ENCODE measurements at places on chromosomes 1 and 21.

DNA sequence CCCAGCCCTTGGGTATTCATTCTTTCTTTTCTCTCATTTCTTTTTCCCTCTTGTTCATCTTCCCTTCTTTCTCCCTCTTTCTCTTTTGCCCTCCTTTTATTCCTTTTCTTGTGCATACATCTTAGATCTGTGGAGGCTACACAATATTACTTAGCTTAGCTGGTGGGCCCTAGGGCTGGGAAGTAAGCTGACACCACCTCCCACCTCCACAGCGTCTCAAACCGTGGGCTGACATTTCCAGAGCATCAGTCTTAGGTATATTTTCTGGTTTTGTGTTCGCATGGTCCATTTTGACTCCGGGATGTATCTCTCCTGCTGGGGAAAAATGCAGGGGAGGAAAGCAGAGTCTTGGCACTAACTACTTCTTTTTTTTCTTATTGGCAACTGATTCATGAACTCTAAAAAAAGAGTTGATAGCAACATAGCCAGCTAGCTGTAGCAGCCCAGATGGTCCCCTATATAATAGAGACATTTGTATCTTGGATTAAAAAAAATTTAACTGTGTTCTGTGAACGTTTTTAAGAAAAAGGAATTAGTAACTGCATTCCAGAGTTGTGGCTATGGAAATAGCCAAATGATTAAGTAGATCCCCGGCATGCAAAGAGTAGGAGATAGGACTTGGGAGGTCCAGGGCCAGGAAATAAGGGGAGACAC, 15.5 kb downstream of the CNIH3 start:
- no peak for DNase-seq

DNA sequence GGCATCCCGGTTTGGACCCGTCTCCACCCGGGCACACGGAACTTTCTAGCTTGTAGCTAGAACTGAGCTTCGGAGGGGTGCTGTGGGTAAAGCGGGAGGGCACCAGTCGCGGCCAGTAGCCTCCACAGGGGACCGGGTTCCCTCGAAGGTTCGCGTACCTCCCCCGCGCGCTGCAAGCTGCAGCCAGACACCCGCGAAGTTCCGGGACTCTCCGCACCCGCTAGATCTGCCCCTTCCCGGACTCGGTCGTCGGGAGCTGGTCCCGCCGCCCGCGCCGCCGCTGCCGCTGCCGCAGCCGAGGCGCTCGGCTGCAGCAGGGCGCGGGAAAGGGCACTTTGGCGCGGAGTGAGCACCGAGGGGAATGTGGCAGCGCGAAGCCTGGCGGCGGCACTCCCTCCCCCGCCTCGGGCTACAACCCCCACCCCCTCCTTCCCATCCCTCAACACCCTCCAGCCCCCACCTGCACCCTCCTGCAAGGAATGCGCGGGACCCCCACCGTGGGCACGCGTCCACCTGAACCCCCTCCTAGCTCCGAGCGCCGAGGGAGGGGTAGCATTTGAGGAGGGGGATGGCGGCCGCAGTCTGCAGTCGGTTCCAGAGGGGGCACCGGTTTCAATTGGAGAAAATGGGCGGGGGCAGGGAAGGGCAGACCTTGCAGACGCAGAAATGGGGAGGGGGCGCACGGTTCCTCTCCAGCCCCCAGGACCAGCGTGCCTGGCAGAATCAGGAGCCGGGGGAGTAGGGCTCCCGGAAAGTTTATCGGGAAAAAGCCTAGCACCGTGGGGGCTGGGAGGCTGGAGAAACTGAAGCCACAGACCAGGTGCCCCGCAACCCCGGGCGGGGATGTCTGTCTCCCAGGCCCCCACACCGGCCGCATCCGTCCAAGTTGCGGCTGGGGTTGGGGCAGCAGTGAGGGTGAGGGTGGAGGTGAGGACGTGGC, 968 bp downstream of the CSMD2 start:
- no peak for DNase-seq

DNA sequence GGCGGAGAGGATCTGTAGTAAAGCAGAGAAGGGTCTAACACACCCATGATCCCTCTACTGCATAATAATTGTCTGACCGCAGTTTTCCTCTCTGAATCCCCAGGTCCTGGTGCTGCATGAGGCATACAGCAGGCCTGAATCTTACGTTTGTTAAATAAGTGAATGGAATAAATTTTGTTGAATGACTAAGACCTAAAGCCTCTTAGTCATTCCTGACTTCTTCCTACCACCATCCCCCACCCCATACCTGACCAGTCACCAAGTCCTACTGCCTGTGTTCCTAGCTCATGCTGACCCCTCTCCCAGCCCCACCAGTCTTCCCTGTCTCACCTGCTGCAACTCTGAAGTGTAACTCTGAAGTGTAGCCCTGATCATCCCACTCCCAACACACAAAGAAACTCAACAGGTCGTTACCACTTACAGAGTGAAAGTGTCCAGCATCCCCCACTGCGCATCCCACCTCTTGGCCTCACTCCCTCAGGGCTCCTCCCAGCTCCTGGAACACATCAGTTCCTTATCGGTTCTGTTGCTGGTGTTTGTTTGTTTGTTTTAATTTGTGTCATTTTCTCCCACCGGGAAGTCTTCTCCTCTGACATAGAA, 9.7 kb downstream of the GJA5 start:
- DNase-seq = no peak

- DNase-seq = no peak
These were observed 838.2 kb upstream of the B3GALT2 start for GRCh38 chr1:194024659-194025058.

DNA sequence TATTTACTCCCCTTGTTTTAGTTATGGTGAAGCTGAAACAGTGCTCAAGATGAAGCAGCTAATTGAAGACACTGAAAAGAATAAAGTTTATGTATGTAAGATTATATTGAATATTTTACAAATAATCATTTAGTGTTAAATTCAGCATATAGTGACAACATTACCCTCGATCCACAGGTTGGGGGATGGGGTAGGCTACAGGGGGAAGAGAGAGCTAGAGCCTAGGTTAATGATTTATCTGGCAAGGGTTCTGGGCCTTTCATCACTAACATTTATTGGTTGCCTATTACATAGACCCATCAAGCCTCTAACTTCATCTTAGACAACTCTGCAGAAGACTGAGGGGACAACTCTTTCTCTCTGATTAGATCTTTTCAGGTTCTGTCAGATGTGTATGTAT, 21.3 kb downstream of the ZCCHC17 start:
- no peak for DNase-seq

DNA sequence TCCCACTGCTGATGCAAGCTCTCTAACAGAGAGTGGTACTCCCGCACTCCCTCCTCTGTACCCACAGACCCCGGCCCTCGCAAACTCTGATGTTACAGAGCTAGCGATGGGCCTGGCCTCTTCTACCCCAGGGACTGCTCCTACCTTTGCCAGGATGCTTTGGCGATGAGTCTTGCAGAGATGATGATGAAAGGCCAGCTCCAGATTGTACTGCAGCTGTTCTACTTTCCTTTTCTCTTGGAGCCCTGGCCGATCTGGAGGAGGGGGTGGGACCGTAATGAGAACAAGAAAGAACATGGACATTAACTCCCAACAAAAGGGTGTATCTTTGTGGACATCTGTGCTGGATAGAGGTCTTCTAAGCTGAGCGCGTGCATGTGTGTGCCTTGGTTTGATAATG, 6.0 kb upstream of the LINGO4 start:
- no peak for DNase-seq

GRCh38 chr1:230399321-230400006, 26.7 kb downstream of the PGBD5 start:
- DNase-seq = no peak

DNA sequence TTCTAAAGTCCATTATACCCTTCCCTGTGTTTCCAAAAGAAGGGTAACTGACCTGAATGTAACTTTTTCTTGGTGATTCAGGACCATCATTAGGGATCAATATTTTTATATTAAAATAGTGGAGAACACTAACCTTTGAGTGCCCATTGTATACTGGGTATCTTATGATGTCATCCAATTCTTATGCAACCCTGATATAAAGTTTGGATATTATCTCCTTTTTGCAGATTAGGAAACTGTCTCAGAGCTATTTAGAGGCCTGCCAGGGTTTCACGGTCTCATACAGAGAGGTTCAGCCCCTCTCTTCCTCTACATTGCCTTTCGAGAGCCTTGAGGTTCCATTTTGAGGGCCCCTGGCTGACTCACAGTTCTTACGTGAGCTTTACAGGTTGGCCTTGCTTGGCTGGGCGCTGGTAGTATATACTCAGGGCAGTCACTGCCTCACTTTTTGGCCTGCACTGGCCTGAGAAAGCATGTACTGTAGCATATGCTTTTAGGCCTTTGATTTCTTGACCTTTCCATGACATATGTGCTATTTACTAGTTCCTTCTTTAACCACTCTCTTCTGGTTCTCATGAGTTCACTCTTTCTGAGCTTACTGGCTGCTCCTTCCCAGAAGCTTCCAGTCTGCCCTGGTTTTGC, 15.7 kb upstream of the FOXO6 start:
- no peak for DNase-seq

DNA sequence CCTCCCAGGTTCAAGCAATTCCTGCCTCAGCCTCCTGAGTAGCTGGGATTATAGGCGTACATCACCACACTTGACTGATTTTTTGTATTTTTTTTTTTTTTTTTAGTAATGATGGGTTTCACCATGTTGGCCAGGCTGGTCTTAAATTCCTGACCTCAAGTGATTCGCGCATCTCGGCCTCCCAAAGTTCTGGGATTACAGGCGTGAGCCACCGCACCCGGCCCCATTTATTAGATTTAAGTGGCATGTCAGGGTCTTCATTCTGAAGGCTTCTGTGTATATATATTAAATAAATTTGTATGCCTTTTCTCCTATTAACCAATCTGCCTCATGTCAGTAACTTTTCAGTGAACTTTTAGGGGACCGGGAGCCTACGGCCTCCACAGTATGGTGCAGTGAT, 6.0 kb upstream of the CLIC4 start:
- no peak for DNase-seq

GRCh38 chr1:236685917-236686814, at the start of gene ACTN2:
Gene ACTN2, plus strand, starts transcription at chr1:236686499. Its CDS starts 175 bp downstream, at chr1:236686674.
- peak; percentile 51 for DNase-seq

- no peak for DNase-seq
These were observed 401.1 kb upstream of the LYPLAL1 start for GRCh38 chr1:218772575-218772974.

GRCh38 chr1:19209439-19209989, 552 bp downstream of the UBR4 start:
- peak; percentile 64 for DNase-seq

DNA sequence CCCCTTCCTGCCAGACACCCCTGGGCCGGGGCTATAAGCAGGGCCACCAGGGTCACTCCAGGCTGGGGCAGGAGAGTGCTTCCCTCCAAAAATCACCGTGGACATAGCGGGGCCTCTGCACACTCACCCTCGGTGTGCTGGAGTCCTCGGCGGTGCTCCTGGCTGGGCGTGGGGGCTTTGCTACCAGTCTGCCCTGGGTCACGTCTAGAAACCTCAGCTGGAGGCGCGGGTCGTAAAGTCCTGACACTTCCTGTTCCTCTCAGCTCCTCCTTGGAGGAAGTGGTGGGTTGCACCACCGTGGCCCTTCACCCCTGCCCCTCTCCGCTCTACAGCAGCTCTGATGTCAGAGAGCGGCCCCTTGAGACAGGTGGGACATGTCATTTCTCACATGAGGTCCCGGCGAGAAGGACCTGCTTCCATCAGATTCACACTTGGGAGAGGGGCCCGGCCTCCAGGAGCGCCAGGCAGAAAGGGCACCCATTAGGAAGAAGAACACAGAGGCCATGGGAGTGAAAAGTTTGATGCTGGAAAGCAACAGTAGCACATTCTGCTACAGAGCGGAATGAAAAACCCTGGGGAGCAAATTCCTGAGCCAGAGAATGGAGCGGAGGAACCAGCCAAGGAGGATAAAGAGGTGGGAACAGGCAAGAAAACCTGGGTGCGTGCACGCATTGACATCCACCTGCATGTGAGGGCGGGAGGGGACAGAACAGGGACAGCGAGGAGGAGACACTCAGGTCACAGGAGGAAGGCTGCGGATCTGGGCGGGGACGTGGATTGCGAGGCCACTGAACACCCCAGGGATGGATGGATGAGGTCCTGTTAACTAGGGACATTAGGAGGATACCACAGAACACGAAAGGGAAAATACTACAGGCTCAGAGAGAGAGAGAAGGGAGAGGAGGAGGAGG, at the start of gene ITGB2:
Gene ITGB2, minus strand, starts transcription at position 206 of the 911 bp plus-strand sequence. CDS start 10,117 bp downstream, outside the sequence.
- DNase-seq = peak; percentile 71

- no peak for DNase-seq
These were observed 70.0 kb upstream of the COA6 start for GRCh38 chr1:234303231-234303630.

GRCh38 chr1:19163261-19163660, 46.8 kb downstream of the UBR4 start:
- no peak for DNase-seq

GRCh38 chr1:193156822-193157142, 29.6 kb downstream of the B3GALT2 start:
- DNase-seq = no peak

DNA sequence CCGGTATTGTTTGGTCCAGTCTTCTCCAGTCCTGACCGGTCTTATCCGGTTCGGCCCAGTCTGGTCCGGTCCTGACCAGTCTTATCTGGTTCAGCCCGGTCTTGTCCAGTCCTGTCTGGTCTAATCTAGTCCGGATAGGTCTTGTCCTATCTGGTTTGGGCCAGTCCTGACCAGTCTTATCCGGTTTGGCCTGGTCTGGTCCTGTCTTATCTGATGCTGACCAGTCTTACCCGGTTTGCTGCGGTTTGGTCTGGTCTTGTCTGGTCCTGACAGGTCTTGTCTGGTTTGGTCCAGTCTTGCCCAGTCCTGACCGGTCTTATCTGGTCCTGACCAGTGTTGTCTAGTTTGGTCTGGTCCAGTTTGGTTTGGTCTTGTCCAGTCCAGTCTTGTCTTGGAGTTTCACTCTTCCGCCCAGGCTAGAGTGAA, 30.1 kb downstream of the DHX9 start:
- DNase-seq = no peak

DNA sequence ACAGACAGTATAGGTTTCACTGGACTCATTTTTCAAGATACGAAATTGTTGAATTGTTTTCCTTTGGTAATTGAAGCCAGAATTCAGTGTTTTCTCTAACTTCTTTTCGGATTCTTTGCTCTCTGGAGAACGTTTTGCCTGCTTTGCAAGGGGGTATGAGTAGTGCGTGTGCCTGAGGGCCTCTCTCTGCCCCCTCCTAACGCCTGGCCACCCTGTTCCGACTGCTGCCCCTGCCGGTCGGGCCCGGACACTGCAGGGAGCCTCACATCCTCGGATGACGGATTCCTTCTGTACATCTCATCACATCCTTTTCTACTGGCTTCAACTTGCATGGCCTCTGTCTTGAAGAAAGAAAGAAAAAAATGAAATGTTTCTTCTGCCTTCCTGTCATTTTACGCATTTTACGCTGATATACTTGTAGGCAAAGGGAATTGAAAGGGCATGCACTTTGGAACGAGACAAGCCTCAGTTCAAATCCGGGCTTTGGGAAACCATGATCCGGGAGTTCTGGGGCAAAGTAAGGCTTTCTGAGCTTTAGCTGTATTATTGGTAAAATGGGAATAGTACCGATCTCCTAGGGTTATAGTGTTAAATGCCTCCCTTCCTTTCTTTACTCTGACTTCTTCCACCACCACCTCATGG, 65.1 kb downstream of the DISC1 start:
- no peak for DNase-seq

DNA sequence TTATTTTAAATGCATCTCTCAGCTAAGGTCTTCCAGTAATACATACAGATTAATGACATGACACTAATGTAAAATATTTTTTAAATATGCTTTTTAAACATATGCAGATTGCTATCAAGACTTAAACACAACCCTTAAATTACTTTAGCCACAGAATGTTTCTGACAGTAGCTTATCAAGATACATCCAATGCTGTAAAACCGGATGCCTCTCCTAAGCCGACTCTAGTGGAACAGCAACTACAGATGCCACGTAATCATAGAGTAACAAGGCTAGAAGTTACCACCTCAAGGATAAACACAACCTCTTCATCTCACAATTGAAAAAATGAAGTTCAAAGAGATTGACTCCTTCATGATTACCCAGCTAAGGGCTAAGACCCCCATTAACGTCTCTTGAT, 68.4 kb downstream of the ZZZ3 start:
- no peak for DNase-seq

Measured in CD4-positive, alpha-beta T cell treated with Interleukin-4 for 1 hour (primary cell).